ENCODE measurements at places on chromosomes 5 and 9. TPM values are rescaled to one million over a fixed set of nuclear protein-coding genes. Genes with fewer than 3 reads are reported as not detected.
A peak's percentile ranks its signal among the peaks of the same experiment; 100 is the strongest.

DNA sequence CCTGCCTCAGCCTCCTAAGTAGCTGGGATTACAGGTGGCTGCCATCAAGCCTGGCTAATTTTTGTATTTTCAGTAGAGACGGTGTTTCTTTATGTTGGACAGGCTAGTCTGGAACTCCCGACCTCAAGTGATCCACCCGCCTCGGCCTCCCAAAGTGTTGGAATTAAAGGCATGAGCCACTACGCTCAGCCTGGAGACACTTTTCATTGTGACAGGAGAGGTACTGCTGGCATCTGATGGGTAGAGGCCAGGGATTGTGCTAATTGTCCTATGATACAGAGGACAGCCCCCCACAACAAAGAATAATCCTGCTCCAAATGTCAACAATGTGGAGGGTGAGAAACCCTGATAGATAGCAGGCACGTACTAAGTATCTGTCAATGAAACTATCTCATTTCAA is 91.3 kb upstream of the SLC25A48 start:
- no peak for DNase-seq
- H3K27me3 ChIP-seq = no peaks in the 10 kb centered on the region
- H3K4me1 ChIP-seq = no peaks in the 10 kb centered on the region
- no peaks in the 10 kb centered on the region for H3K36me3 ChIP-seq
- H3K27ac ChIP-seq = no peak overlapping the region
- H3K4me3 ChIP-seq = no peak overlapping the region

DNA sequence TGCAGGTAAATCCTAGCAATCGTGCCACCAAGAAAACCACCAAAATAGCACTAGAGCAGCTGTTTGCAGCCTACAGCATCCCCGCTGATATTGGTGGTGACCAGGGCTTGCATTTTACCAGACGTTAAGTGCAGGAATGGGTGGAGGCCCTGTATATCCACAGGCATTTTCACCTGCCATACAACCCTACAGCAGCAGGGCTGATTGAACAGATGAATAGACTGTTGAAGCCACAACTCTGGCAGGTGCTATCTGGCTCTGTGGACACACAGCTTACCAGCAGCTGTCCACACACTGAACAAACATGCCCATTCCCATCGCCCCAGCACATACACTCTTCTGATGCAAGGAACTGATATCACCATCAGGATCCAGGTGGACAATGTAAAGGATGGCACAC is 154.5 kb upstream of the APC start:
- H3K4me1 ChIP-seq = no peaks in the 10 kb centered on the region
- no peak overlapping the region for H3K4me3 ChIP-seq
- no peaks in the 10 kb centered on the region for H3K27me3 ChIP-seq
- no peaks in the 10 kb centered on the region for H3K36me3 ChIP-seq

GRCh38 chr5:131628990-131629389 is 6.0 kb downstream of the RAPGEF6 start:
- DNase-seq = no peak
- H3K27ac ChIP-seq = no peak overlapping the region
- no peaks in the 10 kb centered on the region for H3K27me3 ChIP-seq
- H3K4me3 ChIP-seq = no peak overlapping the region
- H3K4me1 ChIP-seq = peaks cover 40% of the 10 kb centered on the region

DNA sequence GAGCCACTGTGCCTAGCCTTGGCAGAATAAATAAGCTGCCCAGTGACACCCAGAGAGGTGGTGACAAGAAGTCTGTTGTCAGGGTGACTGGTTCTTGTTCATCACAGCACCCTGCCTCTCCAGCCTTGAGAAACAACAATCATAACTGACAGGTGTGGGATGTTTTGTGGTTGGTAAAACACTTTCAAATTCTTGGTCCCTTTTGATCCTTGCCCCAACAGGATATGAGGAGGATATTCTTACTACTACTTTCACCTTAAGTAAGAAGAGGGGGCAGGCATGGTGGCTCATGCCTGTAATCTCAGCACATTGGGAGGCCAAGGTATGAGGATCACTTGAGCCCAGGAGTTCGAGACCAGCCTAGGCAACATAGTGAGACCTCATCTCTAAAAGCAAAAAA is 14.2 kb upstream of the FRRS1L start:
- no peak for DNase-seq
- H3K4me3 ChIP-seq = no peak overlapping the region
- H3K27me3 ChIP-seq = no peaks in the 10 kb centered on the region
- no peaks in the 10 kb centered on the region for H3K36me3 ChIP-seq

- no peak for DNase-seq
- no peaks in the 10 kb centered on the region for H3K36me3 ChIP-seq
- no peak overlapping the region for H3K4me3 ChIP-seq
Observed at GRCh38 chr5:144328494-144328893, 157.8 kb downstream of the KCTD16 start.

DNA sequence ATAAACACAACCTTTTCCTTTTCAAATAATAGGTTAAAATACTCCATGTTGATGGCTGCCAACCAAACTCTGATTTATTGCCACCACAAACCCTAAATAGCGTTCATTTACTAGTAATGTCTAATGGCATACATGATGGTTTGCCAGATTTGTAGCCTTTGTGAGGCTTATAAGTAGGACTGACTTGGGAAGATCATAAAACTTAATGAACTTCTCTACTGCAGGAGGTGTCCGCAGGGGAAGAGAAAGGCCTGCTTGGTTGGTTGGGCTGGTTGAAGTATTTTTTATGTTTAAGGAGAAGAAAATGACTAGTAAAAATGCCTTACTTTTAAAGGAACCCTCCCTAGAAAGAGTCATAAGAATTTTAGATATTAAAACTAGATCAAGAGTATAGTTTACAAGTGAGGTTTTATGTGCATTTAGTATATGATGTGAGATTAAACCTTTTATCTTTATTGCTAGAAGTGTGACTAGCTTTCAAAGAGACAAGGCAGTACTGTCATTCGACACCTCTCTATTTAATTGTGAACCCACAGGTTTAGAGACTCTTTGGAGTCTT is 5.0 kb downstream of the PBX3 start:
- DNase-seq = no peak
- no peaks in the 10 kb centered on the region for H3K27me3 ChIP-seq
- H3K36me3 ChIP-seq = no peaks in the 10 kb centered on the region
- H3K27ac ChIP-seq = no peak overlapping the region
- no peak overlapping the region for H3K4me3 ChIP-seq
- peaks cover 51% of the 10 kb centered on the region for H3K4me1 ChIP-seq

GRCh38 chr9:123571240-123571639 is 215.2 kb downstream of the CRB2 start:
- H3K36me3 ChIP-seq = no peaks in the 10 kb centered on the region
- H3K4me1 ChIP-seq = no peaks in the 10 kb centered on the region
- H3K27me3 ChIP-seq = no peaks in the 10 kb centered on the region
- H3K4me3 ChIP-seq = no peak overlapping the region
- DNase-seq = no peak

DNA sequence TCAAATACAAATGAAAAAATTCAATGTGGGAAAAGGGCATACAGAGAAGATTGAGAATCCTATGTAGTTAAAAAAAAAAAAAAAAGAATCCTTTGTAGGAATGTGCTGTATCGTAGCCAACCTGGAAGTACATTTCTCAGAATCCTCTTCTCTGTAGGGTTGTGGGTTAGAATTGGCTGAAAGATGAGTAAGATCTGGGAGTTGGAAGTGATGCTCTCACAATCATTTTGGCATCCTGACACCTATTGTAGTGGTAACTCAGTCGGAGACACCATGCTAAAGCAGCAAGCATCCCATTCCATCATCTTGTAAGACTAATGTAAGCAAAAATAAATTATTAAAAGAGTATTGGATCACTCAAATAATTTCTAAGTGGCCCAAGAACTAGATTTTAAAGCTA is 30.6 kb downstream of the MRPL22 start:
- H3K27me3 ChIP-seq = no peaks in the 10 kb centered on the region
- no peak overlapping the region for H3K4me3 ChIP-seq
- no peak for DNase-seq
- no peak overlapping the region for H3K27ac ChIP-seq
- peaks cover 22% of the 10 kb centered on the region for H3K36me3 ChIP-seq

DNA sequence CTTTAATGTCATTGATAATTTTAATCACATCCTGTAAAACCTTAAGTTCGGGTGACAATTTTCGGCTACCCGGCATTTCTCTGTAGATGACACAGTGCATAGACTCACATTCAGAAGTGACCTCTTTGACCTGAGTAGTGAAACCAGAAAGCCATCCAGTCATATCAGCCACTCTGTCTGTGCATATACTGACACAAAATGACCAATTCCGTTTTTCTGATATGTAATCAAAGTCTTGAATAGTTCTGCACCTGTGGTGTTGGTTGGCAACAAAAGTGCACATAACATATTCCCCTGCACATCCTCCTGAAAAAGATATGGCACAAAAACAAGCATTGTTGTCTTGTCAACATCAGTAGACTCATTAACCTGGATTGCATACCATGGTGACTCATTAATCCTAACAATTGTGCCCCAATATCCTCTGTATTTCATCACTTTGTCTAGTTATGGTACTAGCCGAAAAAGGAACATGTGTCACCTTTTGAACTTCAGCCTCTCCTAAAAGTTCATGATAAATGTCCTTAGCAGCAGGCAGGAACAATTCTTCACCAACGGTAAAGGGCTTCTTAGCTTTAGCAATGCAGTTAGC is 4.6 kb upstream of the HNRNPA0 start:
- no peaks in the 10 kb centered on the region for H3K27me3 ChIP-seq
- no peaks in the 10 kb centered on the region for H3K36me3 ChIP-seq
- H3K4me3 ChIP-seq = no peak overlapping the region
- H3K4me1 ChIP-seq = peaks cover 5% of the 10 kb centered on the region

DNA sequence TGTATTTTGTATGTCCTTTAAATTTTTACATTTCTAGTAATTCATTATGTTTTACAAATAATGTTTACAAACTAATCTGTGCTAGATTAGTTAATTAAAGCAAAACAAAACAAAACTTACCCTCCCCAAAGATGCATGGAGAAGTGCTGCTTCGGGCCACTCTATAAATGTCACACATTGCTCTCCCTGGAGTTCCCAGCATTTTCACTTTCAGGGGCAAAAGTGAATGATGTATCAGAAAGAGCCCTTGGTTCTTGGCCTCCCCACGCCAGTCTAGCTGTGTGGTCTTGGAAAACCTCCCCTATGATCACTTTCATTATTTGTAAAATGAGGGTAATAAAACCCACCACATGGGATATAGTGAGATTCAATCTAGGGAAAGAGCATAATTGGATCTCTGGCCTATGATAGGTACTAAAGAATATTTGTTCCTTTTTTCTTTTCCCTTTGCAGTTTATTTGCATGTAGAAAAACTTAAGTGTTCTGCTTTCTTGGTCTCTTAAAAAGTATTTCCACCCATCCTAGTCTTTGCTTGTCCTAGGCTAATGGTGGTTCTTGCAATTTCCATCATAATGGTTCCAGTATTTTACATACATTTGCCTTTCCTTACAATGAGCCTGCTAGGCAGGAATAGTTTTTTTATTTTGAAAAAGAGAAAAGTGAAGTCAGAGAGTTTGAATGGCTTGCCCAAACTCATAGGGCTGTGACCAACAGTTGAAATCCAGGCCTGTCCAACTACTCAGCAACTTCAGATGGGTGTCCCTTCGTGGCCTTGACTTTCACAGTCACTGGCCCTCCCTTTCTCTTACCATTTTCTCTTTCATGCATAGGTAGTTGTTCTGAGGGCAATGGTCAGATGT is 184.5 kb upstream of the KLF4 start:
- H3K27ac ChIP-seq = peak overlapping the region; percentile 12
- no peak overlapping the region for H3K4me3 ChIP-seq
- H3K27me3 ChIP-seq = no peaks in the 10 kb centered on the region
- H3K36me3 ChIP-seq = no peaks in the 10 kb centered on the region

DNA sequence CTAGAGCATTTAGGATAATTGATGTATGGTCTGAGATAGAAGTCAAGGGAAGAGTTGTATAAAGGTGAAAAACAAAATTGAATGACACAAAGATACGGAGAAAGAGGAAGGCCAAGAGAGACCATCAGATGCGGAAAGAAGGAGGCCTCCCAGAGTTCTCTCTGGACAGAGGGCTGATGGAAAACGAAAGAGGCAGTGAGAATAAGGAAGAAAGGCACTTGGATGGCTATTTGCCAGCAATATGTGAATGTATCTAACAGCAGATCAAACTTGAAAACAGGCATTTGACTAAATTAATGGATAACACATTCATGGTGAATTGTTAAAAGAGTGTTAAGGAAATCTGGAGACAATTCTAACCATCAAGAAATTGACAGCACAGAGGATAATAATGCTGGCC is 2.4 kb upstream of the DOCK8 start:
- H3K36me3 ChIP-seq = no peaks in the 10 kb centered on the region
- no peak overlapping the region for H3K27ac ChIP-seq
- H3K4me1 ChIP-seq = peaks cover 57% of the 10 kb centered on the region
- DNase-seq = no peak
- no peak overlapping the region for H3K4me3 ChIP-seq

DNA sequence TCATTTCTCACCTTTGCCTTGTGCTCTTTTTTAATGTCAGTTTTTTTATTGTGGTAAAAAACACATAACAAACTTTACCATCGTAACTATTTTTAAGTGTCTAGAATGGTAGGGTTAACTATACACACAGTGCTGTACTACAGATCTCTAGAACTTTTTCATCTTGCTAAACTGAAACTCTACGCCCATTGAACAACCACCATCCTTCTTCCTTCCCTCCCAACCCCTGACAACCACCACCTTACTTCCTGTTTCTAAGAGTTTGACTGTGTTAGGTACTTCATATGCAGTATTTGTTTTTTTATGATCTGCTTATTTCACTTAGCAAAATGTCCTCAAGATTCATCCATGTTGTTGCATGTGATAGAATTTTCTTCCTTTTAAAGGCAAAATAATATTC is 54.9 kb downstream of the PSAT1 start:
- H3K4me3 ChIP-seq = no peak overlapping the region
- no peak for DNase-seq
- H3K36me3 ChIP-seq = no peaks in the 10 kb centered on the region
- no peak overlapping the region for H3K27ac ChIP-seq
- no peaks in the 10 kb centered on the region for H3K4me1 ChIP-seq

GRCh38 chr5:89043676-89044075 is 160.7 kb upstream of the MEF2C start:
- H3K36me3 ChIP-seq = no peaks in the 10 kb centered on the region
- no peak overlapping the region for H3K4me3 ChIP-seq
- no peak for DNase-seq
- H3K27ac ChIP-seq = no peak overlapping the region
- no peaks in the 10 kb centered on the region for H3K4me1 ChIP-seq

The PLAC8L1 gene
- not detected for total RNA-seq

The FBXL7 gene
- total RNA-seq = 8.0 TPM

The TMC1 gene
- not detected for total RNA-seq

The KLHL3 gene
- total RNA-seq = 6.7 TPM

The CCDC192 gene
- total RNA-seq = not detected

The ACOT12 gene
- not detected for total RNA-seq

The MIGA2 gene
- total RNA-seq = 21.2 TPM
